ENCODE measurements at places on chromosomes 11 and 22.

GRCh38 chr11:61075891-61076290 lies 26.4 kb upstream of the CD5 start:
- DNase-seq, result no peak

DNA sequence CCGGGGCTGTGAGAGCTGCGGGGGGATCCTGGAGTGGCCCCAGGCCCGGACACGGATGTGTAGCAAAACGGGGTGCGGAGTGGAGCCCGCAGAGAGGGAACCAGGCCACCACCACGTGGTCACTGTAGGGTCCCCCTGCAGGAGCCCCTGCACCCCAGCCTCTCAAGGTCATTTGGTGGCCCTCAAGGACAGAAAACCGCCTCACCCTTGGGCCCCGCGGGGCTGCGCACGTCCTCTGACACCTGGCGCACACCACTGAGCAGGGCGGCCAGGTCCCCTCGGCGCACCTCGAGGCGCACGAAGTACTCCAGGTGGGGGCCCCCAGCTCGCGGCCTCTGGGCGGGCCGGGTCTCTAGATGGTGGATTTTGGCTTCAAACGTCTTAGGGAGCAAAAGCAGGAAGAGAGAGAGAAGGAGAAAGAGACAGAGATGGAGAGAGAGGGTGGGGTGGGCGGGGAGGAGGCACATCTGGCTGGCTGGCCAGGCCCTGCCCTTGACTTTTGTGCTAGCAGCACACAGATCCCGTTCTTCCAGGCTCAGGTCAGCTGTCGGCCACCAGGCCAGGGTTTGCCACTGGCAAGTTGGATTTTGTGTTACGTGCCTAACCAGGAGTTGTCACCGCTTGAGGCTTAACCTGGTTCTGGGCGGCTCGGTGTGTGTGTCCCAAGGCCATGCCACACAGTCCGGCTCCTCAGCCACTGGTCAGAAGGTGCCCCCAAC lies 3.2 kb downstream of the TH start:
- DNase-seq, result no peak

DNA sequence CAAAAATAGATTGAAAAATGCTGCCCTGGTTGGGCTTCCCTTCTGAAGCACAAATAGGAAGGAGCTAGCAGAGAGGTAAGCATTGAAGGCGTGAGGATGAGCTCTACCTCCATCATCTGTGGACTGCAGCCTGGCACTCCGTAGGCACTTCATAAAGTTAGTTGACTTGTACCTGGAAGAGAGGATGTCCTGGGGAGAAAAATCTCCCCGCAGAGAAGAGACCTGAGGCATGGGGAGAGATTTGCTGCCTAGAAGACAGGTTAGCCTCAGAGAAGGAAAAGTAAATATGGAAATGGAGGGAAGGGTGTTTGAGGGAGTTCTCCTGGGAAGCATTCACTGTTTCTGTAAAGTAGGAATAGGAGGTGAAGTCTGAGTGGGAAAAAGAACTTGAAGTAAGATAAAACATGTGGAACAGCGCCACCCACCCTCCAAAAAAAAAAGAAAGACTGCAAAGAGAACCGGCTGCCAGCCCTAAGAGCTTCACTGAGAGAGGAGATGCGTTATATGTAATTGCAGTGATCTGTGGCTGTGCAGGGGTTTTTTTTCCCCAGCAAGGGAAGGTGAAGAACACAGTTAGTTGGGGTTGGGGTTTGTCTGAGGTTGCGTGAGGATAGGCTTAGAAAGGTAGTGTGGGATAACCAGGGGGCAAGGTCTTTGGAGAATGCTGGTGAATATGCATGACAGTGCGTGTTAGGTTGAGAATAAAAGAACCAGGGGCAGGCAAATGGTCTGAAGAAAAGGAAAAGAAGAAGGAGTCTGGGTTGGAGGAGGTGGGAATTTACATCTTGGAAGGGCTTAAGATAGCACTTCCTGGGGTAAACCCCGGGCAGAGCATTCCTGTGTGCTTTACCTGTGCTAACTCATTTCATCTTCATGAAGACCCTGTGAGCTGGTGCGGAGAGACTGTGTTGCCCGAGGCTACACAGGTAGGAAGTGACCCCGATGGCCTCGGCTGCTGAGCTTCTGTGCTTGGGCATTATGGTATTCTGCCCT lies 16.0 kb downstream of the TNRC6B start:
- DNase-seq, result no peak

DNA sequence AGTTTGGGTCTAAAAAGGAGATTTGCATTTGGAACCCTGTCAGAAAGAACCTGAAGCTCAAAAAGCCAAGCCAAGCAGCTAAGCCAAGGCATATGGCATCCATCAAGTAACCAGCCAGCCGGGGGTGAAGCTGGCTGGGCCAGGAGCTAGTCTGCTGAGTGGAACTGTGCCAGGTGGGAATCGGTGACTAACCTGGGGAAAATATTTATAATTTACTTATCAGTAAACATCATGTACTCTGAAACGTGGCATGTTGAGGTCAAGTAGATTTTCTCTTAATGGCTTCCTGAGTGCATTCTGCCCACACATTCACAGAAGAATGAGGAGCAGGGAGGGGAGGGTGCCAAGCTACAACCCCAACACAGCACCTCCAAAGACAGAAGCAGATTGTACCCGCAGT lies 70.5 kb upstream of the SESN3 start:
- no peak for DNase-seq

DNA sequence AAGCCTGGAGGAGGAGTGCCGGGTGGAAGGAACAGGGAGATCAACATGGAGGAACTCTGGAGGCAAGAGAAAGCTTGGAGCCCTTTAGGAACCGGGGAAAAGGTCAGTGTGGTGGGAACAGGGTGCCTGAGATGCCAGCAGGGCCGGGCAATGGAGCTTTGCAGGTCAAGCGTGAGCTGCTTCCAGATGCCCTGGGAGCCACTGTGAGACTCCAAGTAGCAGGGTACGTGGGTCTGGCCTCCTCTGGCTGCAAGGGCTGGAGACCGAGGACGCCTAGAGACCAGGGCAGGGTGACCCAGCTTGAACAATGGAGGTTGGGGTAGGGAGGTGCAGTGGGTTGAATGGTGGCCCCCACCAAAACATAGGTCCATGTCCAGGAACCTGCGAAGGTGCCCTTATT lies 15.6 kb upstream of the EMID1 start:
- no peak for DNase-seq

DNA sequence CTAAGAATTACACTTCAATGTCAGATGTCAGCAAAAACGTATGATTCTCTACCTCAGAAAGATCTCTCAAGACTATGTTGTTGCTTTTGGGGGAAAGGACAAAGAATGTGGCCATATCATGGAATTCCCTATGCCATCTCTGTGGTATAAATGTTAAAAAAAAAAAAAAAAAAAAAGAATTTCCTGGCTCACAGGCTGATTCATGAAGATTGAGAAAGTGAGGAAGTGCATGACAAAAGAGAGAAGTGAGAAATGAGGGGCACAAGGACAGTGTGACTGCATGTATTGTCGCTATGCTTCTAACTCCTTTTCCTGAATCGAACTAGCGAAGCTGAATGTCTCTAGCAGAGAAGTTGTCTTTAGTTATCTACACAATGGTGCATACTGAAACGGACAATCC lies 80.6 kb upstream of the CARD18 start:
- DNase-seq, result no peak

GRCh38 chr11:11752679-11753078 lies 89.1 kb upstream of the USP47 start:
- no peak for DNase-seq

- no peak for DNase-seq
Observed at GRCh38 chr11:90558328-90558865, 335.5 kb upstream of the CHORDC1 start.

DNA sequence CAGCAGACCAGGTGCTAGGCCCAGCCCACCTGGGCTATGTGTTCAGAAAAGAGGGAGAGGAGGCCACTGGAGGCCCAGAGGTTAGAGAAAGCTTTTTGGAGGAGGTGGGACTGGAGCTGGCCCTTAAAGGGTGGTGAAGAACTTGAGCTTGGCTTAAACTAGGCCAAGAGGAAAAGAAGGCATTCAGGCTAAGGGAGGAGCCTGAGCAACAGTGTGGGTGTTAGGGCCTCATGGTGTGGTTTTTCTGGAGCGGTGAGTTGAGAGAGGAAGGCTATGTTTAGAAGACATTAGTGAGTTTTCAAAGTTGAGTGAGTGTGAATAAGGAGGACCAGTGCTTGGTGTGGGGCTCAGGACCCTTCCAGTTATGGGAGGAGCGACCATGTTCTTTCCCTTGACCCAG lies 6.2 kb downstream of the TAF6L start:
- no peak for DNase-seq

DNA sequence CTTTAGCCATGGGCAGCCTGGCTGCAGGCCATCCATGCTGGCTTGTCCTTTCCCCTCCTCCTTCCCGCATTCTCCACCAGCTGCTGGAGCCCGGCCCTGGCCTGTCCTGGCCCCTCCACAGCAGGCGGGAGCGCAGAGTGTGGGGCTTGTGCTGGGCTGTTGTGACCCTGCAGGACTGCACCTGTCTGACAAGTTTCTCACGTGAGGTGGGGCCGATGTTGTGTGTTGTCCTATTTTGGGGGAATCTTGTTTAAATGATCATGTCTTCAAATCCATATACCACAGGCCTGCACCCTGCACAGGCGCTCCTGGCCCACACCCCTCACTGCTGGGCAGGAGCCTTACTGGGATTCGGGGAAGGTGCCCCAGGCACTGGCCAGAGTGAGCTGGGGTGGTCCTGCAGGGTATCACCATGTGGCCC lies 30.4 kb downstream of the TBC1D22A start:
- DNase-seq, result no peak

- DNase-seq, result no peak
Observed at GRCh38 chr11:12706545-12707499, 32.6 kb downstream of the TEAD1 start.

DNA sequence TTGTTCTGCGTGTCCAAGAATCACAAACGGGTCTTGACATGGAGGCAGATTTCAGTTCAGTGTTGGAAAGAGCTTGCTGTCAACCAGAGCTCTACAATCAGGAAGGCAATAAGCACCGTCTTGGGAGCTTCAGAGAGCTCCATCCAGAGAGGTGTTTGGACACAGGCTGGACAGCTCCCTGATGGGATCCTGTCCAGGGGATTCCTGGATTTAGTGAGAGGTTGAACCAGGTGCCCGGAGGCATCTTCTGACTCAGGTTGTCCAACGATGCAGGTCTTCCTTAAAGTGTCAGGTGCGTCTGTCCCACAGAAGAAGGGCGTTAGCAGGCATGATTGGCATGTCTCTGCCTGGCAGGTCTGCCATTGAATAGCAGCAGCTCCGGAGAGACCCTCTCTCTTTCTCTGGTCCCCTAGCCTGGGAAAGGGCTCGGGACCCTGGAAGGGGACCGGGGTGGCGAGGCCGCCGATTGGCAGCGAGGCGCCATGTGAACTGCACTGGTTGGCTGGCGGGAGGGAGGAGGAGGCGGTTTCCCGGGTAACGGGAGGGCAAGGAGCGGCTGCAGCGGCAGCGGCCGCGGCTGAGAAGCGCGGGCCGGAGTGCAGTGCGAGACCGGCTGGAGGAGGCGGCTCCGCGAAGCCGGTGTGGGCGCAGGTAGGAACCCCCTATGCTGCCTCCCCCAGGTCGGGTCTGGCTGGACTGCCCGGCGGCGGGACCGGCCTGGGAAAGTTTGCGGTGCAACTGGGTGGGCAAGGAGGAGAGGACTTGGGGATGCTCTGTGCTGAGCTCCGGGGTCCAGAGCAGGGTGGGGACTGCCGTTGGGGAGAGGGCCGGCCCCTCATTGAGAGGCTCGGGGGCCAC lies 104.1 kb upstream of the E2F8 start:
- no peak for DNase-seq

GRCh38 chr11:35689081-35689996 lies 26.8 kb downstream of the TRIM44 start:
- no peak for DNase-seq

GRCh38 chr22:38346506-38346905 lies 29.3 kb upstream of the CSNK1E start:
- no peak for DNase-seq

GRCh38 chr22:32175115-32175514 lies 16.0 kb upstream of the C22orf42 start:
- DNase-seq, result no peak

DNA sequence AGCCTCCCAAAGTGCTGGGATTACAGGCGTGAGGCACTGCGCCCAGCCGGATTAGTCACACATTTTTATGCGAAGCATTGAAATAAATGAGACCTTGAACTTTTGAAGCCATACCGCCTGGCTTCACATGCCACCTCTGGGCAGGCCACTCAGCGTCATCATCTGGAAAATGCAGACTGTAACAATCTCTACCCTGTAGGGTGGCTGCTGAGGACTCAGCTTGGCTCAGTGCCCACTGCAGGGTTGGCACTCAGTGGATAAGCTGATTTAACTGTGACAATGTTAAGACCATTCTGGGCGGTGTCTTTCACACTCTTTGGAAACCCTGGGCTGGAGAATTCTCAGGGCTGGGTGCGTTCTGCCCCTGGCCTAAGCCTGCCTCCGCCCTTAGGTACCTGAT lies 8.5 kb downstream of the SH3BP1 start:
- no peak for DNase-seq

DNA sequence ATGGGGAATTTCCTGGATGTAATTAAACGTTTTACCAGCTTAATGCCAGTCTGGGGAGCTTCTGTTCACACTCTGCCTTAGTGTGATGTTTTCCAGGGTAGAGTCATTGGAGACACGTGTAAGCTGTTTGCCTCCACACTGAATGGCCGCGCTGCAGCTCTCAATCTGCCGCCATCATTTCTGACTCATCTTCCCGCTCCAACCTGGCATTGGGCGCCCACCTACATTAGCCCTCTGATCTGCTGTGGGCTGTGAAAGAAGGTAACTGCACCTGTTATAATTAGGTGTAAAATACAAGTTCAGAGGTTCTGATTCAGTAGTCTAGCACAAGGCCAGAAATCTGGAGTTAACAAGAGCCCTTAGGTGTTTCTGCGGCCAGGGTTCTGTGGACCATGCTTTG lies 54.6 kb downstream of the MN1 start:
- DNase-seq, result no peak

DNA sequence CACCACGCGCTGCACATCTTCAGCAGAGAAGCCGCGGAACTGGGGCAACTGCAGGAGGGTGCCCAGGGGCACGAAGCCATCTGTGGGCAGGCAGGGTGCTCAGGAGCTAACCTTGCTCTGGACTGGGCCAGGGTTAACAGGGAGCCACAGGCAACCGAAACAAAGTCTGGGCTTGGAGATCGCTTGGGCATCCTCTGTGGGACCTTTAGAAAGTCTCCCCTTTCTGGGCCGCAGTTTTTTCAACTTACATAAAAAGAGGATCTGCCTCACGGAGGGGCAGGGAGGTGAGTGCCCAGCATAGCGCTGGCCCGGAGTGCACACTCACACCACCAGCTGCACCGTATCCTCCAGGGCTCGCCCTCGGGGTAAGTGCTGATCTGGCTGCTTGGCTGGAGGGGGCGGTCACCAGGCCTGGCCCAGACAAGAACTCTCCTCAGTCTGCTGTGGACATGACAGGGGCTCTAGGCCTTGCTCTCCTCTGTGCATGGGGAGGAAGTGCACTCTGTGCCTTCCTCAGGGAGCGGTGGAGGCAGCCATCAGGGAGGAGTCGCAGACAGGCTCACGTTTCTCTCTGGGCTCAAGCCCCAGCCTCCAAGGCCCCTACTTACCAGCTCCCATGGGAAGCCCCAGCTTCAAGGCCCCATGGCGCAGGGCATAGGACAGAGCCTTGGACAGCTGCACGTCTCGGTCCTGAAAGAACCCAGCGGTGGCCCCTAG lies 937 bp downstream of the TRPT1 start:
- no peak for DNase-seq

Data from stimulated activated CD8-positive, alpha-beta memory T cell treated with anti-CD3 and anti-CD28 coated beads, Interleukin-4, amount 100 ng/mL, for 4 hours (primary cell).